Ascending aorta (tissue), 2 donors: ENCODE measurements at places on chromosomes 1 and 21.
A peak's percentile ranks its signal among the peaks of the same experiment; 100 is the strongest.

DNA sequence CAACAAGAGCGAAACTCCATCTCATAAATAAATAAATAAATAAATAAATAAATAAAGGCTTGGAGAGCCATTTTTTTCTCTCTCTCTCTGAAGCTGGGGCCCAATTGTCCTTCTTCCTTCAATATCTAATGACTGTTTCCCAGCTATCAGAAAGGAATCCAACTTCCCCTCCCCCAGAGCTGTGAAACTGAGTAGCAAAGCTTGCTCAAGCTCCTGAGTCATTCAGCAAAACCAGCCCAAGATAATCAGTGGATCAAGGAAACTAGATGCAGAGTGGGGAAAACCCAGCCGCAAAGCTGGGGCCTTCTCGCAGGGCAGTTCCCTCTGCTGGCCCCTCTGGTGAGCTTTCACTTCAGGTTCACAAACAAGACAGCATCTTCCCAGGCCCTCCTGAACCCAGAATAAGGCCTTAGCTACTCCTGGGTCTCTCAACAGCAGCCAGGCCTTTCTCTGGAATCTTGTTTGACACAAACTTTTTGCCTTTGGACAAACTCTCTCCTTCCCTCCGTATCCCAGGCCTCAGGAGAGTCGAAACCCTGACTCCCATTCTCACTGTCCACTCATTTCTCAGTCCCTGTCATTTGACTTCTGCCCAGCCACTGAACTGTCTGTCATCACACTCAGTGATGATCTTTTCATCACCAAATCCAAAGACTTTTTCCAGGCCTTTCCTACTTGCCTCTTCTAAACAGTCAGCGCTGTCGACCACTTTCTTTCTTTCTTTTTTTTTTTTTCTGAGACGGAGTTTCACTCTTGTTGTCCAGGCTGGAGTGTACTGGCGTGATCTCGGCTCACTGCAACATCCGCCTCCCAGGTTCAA is 18.0 kb upstream of the PTP4A2 start:
- H3K4me3 ChIP-seq, result peak overlapping the region; percentile 26
- peak overlapping the region; percentile 85 for H3K27ac ChIP-seq
- peak; percentile 77 for DNase-seq
- H3K27me3 ChIP-seq, result no peaks in the 10 kb centered on the region

DNA sequence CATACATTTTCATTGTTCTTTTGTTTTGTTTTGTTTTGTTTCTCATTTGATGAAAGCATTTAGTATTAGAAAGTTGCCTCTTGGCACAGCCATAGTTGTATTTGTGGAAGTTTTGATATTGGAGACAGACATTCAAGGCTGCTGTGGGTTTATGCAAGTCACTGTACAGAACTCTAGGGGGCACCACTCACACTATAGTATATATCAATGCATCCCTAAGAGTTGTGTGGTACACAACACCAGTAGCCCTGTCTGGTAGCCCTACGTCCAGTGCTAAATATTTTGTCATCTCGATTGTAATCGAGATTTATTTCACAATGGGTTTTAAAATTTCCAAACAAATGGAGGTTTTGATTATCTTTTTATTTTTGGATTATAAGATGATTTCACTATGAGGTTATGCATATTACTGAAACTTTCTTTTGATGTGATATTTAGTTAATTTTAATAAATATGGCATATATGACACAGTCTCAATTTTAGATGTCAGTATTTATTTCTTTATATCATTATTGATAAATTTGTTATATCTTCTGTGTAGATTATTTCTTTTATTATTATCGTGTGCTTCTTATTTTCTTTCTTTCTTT is 112.2 kb downstream of the NR5A2 start:
- no peaks in the 10 kb centered on the region for H3K27me3 ChIP-seq
- H3K4me3 ChIP-seq, result no peak overlapping the region
- no peaks in the 10 kb centered on the region for H3K4me1 ChIP-seq
- no peaks in the 10 kb centered on the region for H3K36me3 ChIP-seq
- H3K27ac ChIP-seq, result no peak overlapping the region

GRCh38 chr1:243748227-243748626 is 101.8 kb downstream of the AKT3 start:
- no peak overlapping the region for H3K4me3 ChIP-seq
- H3K27ac ChIP-seq, result no peak overlapping the region
- no peaks in the 10 kb centered on the region for H3K36me3 ChIP-seq
- DNase-seq, result no peak

GRCh38 chr1:60904099-60904851 is 178.1 kb upstream of the NFIA start:
- peak overlapping the region; percentile 90 for H3K27ac ChIP-seq
- H3K36me3 ChIP-seq, result no peaks in the 10 kb centered on the region
- peak; percentile 86 for DNase-seq
- H3K4me3 ChIP-seq, result no peak overlapping the region

GRCh38 chr1:8116894-8117264 is 90.8 kb upstream of the ERRFI1 start:
- no peak for DNase-seq
- peak overlapping the region; percentile 96 for H3K27ac ChIP-seq
- H3K4me3 ChIP-seq, result no peak overlapping the region
- H3K4me1 ChIP-seq, result peaks cover 62% of the 10 kb centered on the region
- H3K27me3 ChIP-seq, result no peaks in the 10 kb centered on the region

GRCh38 chr21:39238275-39238674 is 55.0 kb upstream of the PSMG1 start:
- no peak for DNase-seq
- H3K36me3 ChIP-seq, result peaks cover 53% of the 10 kb centered on the region
- H3K4me3 ChIP-seq, result no peak overlapping the region

DNA sequence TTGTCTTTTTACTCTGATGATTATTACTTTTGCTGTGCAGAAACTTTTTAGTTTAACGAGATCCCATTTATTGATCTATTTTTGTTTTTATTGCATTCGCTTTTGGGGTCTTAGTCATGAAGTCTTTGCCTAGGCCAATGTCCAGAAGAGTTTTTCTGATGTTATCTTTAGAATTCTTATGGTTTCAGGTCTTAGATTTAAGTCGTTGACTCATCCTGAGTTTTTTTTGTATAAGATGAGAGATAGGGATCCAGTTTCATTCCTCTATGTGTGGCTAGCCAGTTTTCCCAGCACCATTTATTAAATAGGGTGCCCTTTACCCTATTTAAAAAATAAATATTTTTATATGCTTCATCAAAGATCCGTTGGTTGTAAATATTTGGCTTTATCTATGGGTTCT is 13.2 kb downstream of the MAN1C1 start:
- no peaks in the 10 kb centered on the region for H3K36me3 ChIP-seq
- H3K27me3 ChIP-seq, result no peaks in the 10 kb centered on the region
- no peak for DNase-seq
- H3K4me3 ChIP-seq, result no peak overlapping the region

GRCh38 chr1:2198571-2198970 is 4.0 kb upstream of the FAAP20 start:
- DNase-seq, result no peak
- H3K27ac ChIP-seq, result peak overlapping the region; percentile 90
- peaks cover 13% of the 10 kb centered on the region for H3K4me1 ChIP-seq
- no peaks in the 10 kb centered on the region for H3K36me3 ChIP-seq
- H3K4me3 ChIP-seq, result peak overlapping the region; percentile 60

DNA sequence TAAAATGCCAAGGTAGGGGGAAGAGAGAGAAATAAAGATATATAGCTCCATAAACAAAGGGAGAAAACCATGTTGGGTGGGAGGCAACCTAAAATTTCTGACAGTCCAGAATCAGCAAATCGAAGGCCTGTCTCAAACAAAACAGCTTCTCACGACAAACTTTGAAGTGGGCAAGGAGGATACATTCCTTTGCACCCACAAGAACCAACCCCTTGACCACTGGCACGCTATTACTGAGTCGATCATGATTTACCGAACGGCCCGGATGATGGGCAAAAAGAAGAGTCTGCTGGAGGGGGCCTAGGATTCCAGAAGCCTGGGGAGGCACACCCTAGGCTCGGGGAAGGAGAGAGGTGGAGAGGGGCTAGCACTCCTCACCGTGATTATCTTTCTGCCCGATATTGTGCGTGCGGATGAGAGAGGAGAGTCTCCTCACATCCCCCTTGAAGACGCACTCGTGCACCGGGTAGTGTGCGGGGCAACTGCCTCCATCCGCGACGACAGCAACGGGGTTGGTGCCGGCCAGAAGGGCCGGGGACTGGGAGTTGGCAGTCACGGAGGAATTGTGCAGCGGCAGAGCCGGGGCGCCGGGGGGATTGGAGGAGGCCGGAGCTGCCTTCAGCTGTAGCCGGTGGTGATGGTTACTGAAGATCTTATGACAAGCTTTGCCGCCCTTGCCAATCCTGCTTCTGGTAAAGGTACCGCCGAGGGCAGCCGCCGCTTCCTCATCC is 756 bp downstream of the ANKRD13C start:
- H3K36me3 ChIP-seq, result peaks cover 7% of the 10 kb centered on the region
- DNase-seq, result no peak

DNA sequence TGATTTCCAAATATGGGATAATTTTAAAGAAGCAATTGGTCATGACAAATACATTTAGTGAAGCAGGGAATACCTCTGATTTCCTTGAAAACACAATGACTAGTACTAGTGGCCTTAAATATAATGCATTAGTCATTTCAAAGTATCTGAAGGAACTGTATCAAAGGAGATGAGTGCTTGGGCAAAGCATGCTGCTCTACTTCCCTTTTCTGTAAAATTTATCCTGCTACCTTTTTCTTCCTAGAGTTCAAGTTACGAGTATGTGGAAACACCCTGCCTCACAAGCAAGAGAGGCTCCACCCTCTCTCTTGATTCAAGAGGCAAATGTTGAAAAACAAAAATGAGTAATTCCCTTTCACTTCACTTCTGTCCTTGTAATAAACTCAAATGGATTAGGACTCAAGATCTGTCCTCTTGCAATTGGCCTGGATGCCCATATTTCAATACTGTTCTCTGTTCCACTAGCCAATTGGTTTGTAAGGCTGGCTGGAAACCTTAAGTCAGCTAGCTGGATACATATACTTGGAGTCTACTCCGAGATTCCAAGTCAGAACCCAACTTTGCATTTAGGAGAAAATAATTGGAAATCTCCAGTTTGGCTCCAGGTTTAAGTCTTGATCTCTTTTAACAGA is 92.5 kb downstream of the CDC42BPA start:
- H3K4me3 ChIP-seq, result no peak overlapping the region
- no peak overlapping the region for H3K27ac ChIP-seq
- no peaks in the 10 kb centered on the region for H3K27me3 ChIP-seq
- no peak for DNase-seq
- H3K4me1 ChIP-seq, result no peaks in the 10 kb centered on the region

- no peak for DNase-seq
- no peaks in the 10 kb centered on the region for H3K27me3 ChIP-seq
- H3K27ac ChIP-seq, result no peak overlapping the region
Measured at GRCh38 chr1:84366786-84367185, 31.5 kb upstream of the DNASE2B start.

- H3K27me3 ChIP-seq, result no peaks in the 10 kb centered on the region
- no peaks in the 10 kb centered on the region for H3K36me3 ChIP-seq
- no peak for DNase-seq
- no peak overlapping the region for H3K27ac ChIP-seq
- no peak overlapping the region for H3K4me3 ChIP-seq
Measured at GRCh38 chr1:99571092-99571734, 74.7 kb upstream of the PALMD start.

GRCh38 chr1:87389011-87389410 is 60.3 kb downstream of the LMO4 start:
- no peaks in the 10 kb centered on the region for H3K4me1 ChIP-seq
- H3K36me3 ChIP-seq, result no peaks in the 10 kb centered on the region
- H3K4me3 ChIP-seq, result no peak overlapping the region
- H3K27me3 ChIP-seq, result no peaks in the 10 kb centered on the region
- H3K27ac ChIP-seq, result no peak overlapping the region

DNA sequence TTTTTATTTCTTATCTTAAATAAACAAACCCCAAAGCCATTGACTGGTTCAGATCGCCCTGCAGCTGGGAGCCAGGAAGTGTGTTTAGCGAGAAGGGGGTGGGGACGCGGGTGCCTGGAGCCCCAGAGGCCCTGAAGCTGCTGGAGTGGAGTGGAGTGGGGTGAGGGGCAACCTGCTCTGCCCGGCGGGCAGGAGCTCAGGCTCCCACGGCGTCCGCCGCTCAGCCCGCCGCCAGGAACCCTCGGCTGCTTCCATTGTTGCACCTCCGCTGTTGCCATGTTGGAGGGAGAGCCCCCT is 673 bp downstream of the PIK3C2B start:
- H3K4me1 ChIP-seq, result peaks cover 4% of the 10 kb centered on the region
- H3K27ac ChIP-seq, result peak overlapping the region; percentile 90
- no peaks in the 10 kb centered on the region for H3K27me3 ChIP-seq
- no peak for DNase-seq
- peak overlapping the region; percentile 93 for H3K4me3 ChIP-seq
- no peaks in the 10 kb centered on the region for H3K36me3 ChIP-seq

DNA sequence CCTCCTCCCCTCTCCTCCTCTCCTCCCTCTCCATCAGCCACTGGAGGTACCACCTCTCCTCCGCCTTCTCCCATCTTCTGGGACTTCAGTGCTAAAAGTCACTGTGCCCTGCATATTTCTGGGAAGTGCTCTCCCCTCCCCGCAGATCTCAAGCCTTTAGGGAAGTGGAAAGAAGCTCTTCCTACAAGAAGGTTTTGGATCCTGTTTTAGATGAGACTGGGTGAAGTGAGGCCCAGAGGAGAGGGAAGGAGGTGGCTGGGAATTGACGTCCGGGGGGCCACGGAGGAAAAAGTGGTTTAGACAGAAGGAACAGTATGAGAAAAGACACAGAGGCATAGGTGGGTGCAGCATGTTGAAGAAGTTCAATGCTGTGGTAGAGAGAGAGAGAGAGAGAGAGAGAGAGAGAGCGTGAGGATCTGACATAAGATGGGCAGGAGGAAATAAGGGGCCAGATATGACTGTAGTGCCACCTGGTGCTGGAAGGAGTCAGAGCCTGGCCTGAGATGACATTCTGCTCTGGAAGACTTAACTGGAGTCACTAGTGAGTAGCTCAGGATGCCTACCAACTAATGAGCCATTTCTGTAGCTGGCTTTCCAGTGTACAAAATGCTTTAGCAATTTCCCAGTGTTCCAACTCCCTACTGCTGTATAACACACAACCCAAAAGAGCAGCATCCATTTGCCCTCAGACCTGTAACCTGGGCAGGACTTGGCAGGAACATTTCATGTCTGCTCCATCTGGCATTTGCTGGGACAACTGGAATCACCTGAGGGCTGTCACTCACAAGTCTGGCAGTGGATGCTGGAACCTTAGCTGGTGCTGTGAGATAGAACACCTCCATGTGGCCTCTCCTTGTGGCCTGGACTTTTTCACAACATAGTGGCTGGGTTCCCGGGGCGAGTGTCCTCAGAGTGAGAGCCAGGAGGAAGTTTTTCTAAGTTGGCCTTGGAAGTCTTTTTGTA is 16.6 kb upstream of the ZSCAN20 start:
- H3K4me1 ChIP-seq, result peaks cover 36% of the 10 kb centered on the region
- H3K27ac ChIP-seq, result peak overlapping the region; percentile 22
- H3K27me3 ChIP-seq, result no peaks in the 10 kb centered on the region
- no peaks in the 10 kb centered on the region for H3K36me3 ChIP-seq

GRCh38 chr1:210516092-210516656 is 187.5 kb downstream of the HHAT start:
- H3K36me3 ChIP-seq, result no peaks in the 10 kb centered on the region
- no peaks in the 10 kb centered on the region for H3K27me3 ChIP-seq
- H3K4me1 ChIP-seq, result no peaks in the 10 kb centered on the region
- no peak for DNase-seq

- no peak for DNase-seq
- no peak overlapping the region for H3K4me3 ChIP-seq
- no peak overlapping the region for H3K27ac ChIP-seq
- H3K27me3 ChIP-seq, result no peaks in the 10 kb centered on the region
- H3K4me1 ChIP-seq, result no peaks in the 10 kb centered on the region
- no peaks in the 10 kb centered on the region for H3K36me3 ChIP-seq
Measured at GRCh38 chr1:175683491-175684298, 59.7 kb downstream of the TNR start.
